Effector memory CD8-positive, alpha-beta T cell (primary cell): ENCODE measurements at places on chromosomes 5 and 9.

- DNase-seq: no peak
Observed at GRCh38 chr9:36204906-36205547, 14.3 kb downstream of the CLTA start.

GRCh38 chr9:22208846-22209585 is 199.9 kb upstream of the CDKN2B start:
- DNase-seq: no peak

DNA sequence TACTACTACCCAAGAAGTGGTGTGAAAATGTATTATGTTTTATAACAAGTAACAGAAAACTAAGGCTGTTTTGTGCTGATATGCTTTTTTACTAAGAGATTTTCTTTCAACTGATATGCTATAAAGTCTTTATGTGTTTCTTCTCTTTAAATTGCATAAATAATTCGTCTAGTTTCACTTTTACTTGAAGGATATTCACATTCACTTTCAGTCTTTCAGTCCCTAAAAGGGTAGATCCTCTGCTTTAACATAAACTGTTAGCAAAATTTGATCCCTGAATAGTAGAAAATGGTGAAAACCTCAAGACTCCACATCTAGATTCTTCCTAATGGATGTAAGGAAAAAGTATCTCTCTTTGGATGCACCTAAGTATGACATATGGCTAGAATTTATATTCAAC is 69.0 kb upstream of the FST start:
- no peak for DNase-seq

DNA sequence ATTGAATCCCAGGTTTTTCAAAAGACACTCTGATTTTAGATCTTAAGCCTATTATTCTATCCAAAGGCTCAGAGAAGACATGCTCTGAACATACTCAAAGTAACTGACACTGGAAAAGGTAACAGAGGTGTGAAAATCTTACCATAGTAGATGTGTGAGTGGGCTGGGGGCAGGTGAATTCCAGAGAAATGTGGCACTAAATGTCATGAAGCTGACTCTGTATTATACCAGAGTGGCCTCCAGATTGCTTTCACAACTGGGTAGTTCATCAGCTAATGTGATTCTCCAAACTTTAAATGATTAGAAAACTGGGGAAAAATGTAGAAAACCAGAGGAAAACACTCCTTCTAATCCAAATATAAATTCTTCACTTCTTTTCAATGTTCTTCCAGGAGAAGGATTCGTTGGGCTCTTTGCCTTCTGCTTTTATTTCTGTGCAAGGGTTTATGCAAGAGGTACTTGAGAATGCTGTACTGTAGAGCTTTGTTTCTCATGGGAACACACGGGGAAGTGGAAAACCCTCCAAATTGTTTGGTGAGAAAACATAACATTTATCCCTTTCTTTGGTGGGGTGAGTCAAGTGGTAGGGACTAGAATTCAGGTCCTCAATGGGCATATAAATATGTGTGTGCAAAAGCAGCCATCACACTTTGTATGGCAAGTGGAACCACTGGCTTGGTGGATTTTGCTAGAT is at the start of gene SCGB3A2:
TSS of gene SCGB3A2 (plus strand) at position 646 of the 694 bp plus-strand sequence. CDS start 93 bp downstream, outside the sequence.
- no peak for DNase-seq

DNA sequence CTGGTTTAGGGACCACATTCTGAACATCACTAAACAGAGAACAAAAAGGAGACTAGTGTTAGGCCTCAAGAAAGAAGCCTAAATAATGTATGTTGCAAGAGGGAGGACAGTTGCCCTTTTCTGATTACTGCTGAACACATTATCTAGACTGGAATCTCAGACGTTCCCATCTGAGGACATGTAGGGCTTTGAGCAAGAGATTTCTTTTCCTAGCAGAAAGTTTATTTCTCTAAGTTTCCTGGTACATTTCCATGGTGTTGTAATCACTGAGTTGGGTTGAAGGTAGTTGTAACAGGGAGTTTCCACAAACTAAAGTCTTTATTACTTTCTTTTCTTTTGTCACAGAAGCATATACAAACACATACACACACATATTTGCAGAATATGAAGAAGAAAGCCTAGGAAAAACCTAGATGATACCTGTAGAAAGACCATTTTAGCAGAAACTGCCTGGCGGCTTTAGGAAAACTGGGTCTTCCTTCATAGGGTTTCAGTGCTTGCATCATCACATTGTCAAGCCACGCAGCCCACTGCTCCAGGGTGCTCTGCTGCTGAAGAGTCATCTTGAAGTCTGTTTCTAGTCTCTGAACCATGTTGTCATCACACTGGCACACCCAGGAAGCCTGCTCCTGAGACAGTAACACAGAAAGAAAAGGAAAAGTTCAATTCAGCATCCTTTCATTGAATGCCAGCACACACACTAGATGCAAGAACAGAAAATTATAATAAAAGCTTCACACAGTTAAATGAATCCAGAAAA is 269.1 kb downstream of the RFX3 start:
- DNase-seq: no peak

DNA sequence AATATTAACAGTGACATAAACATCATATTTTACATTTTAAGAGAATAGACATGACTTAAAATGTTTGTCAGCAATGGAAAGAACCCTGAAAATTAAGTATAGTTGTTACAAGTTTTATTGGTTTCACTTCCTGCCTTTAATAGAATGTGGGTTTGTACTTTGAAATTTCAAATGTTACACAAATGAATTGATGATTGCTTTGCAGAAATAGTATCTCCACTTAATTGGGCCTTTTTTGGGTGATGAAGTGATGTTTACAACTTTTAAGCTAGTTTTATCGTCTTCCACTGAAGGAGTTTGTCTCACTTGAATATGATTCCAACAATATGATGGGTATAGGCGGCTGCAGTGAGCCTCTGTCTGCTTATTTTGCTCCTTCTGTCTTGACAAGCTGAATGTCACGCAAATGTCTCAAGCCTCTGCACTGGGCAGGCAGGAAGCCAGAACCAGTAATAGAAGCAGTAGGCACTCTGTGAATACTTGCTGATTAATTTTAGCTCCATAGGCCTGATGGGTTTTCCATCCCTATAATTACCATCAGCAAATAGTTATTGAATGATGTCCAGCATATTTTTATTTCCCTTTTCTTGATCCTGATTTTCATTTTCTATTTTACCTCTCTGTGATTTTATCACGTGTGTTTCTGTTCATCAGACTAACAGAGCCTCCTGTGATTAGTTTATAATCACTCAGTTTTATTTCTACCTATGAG is 10.6 kb upstream of the NR3C1 start:
- no peak for DNase-seq

- DNase-seq: no peak
Observed at GRCh38 chr9:9791611-9792010, 821.2 kb downstream of the PTPRD start.

DNA sequence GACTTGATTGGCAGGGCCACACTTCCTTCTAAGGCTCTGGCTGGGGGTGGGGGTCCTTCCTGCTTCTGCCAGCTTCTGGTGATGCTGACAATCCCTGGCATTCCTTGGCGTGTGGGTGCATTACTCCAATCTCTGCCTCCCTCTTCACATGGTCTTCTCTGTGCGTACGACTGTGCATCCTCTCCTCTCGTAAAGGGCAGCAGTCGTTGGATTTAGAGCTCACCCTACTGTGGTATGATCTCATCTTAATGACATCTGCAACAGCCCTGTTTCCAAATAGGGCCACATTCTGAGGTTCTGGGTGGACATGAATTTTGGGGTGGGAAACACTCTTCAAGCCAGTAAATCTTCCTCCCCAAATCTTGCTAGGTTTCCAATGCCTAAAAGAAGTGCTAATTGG is 36.8 kb downstream of the ROPN1L start:
- DNase-seq: no peak

DNA sequence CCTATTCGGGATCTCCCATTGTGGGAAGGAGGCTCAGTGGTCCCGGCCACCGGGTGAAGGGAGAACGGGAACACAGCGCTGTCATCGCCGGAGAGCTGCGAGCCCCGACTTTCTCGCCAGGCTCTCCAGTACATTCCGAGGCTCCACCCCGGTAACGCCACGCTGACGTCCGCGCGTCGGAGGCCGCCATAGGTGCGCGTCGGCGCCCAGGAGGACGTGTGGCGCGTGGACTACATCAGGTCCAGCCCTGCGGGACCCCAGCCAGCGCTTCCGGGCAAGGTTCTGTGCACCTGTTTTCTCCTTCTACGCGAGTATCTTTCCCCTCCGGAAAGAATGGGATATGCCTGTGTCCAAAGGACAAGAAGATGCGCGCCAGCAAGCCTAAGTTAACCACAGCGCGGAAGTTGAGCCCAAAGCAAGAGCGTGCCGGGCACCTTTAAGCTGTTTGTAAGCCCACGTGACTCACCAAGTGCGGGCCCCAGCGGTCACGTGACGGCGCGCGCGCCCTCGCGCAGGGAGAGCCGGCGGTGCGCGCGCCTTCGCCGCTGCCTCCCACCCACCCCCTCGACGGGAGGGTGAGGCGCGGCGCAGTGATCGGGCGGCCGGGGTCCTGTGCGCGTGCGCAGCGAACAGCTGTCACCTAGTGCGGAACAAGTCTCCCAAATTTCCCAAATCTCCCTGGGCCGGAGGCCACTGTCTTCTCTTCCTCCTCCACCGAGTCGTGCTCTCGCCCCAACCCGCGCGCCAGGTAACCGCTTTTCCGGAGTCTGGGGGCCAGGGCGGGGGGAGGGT is at the start of gene KDM4C:
TSS of gene KDM4C (plus strand) at position 518 of the 792 bp plus-strand sequence. CDS start 35,016 bp downstream, outside the sequence.
- DNase-seq: peak; percentile 90

DNA sequence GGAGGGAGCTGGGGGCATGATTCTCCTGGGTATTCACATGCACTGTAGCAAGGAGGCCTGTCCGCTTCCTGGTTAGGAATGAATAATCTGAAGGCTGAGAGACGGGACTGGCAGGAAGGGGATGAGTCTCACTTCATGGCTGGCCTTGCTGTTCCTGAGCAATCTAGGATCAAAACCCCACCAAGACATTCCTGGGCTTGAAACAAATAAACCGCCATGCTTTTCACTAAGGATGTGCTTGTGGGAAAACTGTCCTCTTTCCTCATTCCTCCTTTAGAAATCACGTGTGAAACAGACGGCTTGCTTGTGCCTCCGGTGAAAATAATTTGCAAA is 132.8 kb downstream of the MACROH2A1 start:
- no peak for DNase-seq

- DNase-seq: no peak
Observed at GRCh38 chr5:153818626-153819025, 220.1 kb downstream of the FAM114A2 start.

DNA sequence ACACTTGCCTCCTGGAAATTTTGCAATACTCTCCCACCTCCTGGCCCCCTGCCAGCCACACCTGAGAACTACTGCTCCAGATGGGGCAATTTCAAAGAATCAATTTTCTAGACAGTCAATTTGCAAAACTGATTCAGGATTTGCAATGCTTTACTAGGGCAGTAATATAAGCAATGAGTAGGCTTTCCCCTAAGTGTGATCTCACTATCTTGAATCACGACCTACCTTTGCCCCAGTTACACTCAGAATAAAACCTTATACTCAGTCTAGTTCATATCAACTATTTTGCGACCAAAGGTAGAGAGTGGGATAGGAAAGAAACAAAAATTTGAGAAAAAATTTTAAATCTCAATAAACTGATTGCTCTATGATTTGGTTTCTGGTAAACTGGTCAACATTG is 54.4 kb downstream of the DROSHA start:
- DNase-seq: no peak

DNA sequence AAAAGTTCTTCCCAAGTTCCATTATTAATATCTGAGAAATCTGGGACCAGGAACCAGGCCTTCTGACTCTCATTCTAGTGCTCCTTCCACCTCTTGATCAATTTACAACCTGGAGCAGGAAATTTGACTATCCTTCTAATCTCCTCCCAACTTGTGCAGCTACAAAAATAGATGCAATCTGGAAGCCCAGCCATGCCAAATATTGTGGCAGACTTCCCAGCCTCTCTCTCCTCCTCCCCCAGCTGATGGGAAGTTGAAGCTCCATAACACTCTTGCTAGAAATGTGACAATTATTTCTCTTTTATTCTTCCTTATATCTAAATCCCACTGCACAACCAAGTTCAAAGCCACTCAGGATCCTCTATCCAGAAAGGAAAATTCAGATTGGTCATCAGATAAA is 252.1 kb downstream of the SEC61B start:
- DNase-seq: no peak

DNA sequence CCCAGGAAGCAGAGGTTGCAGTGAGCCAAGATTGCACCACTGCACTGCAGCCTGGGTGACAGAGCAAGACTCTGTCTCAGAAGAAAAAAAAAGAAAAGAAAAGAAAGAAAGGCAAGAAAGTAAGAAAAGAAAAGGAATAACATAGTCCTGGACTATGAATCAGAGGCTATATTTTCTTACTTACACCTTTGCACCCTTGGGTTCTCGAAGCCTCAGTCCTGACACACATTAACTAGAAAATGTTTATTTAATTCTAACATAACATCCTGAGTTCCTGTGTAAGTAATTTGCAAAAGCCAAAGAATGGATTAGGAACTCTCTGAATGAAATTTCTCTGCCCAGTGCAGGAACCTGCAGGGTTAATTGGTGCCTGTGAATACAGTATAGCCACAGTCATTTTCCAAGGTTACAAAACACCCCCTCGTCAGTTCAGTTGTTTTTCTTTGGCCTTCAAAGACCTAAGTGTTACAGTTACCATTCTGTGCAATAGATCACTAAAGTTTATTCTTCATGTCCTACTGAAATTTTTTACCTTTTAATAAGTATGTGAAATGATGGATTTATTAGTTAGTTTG is 147.6 kb downstream of the SV2C start:
- no peak for DNase-seq

DNA sequence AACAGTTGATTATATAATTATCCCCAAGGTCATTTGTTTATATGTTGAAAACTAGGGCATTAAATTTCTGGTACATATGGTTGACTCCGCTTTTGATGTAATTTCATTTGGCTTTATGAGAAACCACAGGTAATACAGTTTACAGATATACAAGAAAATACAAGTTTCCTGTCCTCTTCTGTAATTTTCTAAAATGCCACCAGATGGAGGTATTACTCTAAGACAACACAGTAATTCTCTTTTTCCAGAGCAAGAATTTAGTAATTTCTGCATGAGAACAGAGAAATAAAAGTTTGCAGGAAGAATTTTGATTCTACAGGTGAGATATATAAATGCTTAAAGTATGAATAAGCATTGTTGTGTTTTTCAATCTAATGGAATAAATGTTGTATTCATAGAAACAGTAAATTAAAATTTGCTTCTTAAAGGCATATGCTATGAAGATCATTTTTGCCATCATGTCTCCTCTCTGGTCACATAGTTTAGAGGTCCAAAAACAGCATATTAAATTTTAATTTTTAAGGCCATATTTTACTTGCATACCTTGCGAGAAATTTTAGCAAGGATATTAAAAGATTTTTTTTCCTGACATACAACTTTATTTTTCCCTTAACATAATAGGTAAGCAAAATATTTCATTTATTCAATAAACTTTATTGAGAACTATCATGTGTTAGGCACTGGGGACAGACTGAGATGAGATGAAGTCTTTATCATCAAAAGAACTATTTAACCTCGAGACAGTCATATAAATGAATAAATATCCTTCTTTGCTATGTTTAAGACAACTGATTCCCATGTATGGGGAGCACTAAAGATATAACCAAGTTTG is 22.7 kb downstream of the CHD1 start:
- DNase-seq: no peak

DNA sequence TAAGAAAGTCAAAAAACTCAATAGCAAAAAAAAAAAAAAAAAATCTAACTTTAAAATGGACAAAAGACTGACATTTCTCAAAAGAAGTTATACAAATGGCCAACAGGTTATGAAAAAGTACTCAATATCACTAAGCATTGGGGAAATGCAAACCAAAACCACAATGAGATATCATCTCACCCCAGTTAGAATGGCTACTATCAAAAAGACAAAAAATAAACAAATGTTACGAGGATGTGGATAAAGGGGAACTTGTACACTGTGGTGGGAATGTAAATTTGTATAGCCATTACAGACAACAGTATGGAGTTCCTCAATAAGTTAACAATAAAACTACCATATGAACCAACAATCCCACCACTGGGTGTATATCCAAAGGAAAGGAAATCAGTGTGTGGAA is 37.2 kb downstream of the ENC1 start:
- no peak for DNase-seq
